Non-pigmented ciliary epithelial cell (primary cell): ENCODE measurements at places on chromosomes 1 and 21.

DNA sequence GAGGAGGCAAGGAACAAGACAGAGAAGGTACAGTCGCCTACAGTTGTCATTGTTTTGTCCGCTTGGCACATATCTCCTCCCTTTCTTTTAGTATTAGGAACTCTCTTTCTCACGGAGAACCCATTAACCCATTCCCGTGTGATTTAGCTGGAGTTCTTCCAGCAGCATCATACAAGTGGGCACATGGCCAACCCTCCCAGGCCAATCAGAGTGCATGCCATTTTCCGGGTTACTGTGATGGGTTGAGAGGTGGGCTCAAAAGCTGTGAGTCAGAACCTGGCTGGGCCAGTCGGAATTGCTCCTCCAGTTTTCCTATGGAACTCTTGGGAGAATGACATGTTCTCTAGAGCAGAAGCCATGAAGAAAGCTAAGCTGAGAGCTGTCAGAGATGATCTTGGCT is 83.1 kb upstream of the SOD1 start:
- DNase-seq: no peak

- DNase-seq: no peak
Observed at GRCh38 chr1:22952694-22953056, 20.0 kb downstream of the LACTBL1 start.

DNA sequence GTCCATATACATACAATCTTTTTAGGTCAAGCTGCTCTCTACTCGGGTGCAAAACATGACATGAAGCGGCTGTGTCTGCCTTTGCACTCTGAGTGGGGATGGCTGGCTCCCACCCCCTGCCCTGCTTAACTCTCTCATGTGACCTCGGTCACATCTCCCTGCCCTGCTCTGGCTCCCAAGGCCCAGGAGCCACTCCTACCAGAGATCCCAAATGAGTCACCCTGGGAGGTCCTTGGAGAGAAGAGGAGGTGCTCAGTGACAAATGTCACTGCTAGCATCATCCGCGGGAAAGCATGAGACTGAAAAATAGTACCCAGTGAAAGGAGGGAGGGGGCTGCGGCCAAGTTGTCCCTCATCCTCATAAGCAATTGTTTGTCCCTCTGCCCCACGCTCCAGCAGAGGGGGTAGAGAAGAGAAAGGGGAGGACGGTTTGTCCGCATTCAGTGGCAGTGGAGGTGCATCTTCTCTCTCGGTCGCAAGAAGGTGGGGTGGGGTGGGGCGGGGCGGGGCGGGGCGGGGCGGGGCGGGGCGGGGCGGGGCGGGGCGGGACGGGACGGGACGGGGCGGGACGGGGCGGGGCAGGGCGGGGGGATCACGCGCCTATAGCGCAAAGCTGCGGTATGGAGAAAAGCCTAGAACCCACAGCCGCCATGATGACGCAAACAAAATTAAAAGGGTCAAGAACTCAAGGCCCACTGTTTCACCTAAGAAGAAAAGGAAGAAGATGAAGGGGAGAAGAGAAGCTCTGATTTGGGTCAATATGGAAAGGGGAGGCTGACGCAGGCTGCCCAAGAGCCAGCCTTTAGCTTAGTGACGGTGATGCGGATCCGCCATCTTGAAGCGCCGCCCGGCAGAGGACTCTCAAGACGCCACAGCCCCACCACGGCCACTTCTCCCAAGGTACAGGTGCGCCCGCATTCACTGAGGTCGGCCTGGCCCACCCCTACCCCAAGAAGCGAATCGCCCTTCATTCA is 66.2 kb downstream of the CD46 start:
- no peak for DNase-seq

GRCh38 chr1:206505702-206506355 is 1.5 kb upstream of the RASSF5 start:
- no peak for DNase-seq

- DNase-seq: no peak
Observed at GRCh38 chr1:37497832-37498231, 16.7 kb downstream of the MEAF6 start.

GRCh38 chr1:18895317-18895716 is 7.0 kb downstream of the ALDH4A1 start:
- DNase-seq: no peak

GRCh38 chr1:65360648-65361047 is 51.3 kb downstream of the DNAJC6 start:
- DNase-seq: no peak

DNA sequence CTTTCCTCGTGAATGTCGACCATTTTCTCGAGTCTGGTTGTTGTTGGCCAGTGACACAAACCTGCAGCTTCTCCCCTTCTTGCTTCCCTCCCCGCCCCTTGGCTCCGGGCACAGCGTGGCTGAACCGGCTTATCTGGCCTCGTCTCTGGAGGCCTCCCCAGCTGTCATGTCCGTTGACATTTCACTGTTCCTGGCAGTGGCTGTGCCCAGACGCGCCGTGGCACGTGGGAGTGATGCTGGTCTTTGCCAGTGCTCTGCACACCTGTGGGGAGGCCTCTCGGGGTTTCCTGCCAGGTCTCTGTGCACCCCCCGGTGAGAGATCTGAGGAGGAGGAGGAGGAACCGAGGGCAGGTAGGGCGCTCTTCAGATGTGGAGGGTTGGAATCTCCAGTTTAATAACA is 23.7 kb downstream of the SKI start:
- no peak for DNase-seq
